Left lobe of liver (tissue), 2 donors: ENCODE measurements at places on chromosomes 7 and 10. TPM values are rescaled to one million over a fixed set of nuclear protein-coding genes. Genes with fewer than 3 reads are reported as not detected.

DNA sequence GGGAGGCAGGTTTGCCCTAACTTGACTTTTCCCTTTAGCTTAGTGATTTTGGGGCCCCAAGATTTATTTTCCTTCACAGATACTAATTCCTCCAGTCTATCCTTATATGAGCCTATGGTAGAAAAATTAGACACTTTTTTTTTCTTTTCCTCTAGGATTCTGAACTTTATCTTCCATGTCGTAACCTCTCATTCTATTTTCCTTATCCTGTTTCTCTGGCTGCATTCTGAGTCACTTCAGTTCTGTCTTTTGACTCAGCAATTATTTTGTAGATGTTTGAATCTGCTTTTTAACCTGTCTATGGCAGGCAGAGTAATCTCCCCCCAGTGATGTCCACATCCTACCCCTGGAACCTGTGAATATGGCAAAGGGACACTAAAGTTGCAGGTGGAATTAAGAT, 7.1 kb upstream of the NOD1 start:
- no peak for DNase-seq

DNA sequence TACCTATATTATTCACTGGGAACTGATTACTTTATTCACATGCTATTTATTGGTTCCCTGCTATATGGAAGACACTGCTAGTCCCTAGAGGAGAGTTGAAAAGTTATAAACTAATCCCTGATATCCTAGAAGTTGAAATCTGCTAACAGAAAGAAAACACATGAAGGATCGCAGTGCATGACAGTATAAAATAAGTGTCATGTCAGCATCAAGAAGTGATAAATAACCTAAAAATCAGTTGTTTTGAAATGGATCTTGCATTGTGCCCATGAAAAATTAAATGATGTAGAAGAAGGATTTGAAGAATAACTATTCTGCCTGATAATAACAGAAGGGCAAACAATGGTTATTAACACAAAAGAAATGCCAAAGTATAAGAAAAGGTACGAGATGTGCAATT, 293.3 kb upstream of the LRRN3 start:
- DNase-seq, result no peak

DNA sequence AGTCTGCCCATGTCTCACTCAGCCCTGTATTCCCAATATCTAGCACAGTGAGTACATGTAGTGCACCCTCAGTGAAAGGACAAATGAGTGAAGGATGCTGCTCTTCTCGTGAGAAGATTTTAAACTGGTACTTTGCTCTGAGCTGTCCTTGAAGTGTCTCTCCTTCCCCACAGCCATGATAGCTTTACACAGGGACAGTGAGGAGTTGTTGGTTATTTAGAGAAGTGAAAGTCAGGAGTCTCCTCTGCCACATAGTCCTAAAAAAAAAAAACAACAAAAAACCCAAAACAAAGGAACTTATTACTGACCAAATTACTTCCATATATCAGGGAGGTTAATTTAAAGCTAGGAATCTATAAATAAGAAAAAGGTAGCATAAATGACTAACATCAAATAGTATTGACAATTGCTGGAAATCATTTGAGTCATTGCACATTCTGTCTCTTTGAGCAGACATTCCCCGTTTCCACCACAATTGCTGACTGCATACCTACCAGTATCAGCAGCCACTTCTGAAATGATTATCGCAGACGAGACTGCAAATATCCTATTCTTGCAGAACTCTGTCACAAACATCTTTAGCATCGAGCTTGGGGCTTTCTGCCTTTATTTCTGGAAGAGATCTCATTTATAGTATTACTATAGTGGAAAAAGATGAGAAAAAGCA, 202.1 kb downstream of the PTEN start:
- no peak for DNase-seq

The MMD2 gene
- total RNA-seq, result not detected

- no peak for DNase-seq
Observed at GRCh38 chr10:11685787-11686218, 56.4 kb upstream of the ECHDC3 start.

DNA sequence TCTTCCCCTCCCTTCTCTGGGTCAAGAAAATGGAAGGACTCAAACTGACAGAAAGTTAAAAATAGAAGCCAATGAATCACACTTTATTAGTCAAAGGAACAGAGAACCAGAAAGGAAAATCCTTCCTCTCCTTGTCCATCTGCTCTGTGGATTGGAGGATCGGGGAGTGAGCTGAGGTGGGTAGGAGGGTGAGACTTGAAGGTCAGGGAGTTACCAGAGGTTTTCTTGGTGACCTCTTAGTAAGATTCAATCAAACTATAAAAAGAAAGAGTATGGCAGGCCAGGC, 12.2 kb downstream of the TLX1 start:
- no peak for DNase-seq

The EMX2 gene
- total RNA-seq, result not detected

GRCh38 chr10:121339114-121339513, 259.1 kb downstream of the FGFR2 start:
- no peak for DNase-seq

DNA sequence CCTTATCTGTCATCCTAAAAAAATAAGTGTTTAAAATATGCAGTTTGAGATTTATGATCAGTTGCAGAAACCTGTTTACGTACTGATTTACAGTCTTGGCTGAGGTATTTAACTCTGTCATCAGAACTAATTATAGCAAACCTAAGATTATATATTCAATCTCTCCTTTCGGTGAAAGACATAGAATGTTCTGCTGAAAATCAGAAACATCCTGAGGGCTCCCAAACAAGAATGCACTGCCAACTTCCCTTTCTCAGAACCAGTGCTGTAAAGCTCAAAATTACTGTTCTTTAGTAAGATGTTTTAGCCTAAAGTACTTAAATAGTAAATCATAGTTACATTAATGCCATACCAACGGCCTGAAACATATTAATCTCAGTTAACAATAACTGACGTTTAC, 34.3 kb downstream of the FAM204A start:
- no peak for DNase-seq

- no peak for DNase-seq
Observed at GRCh38 chr7:143321734-143322133, 5.8 kb downstream of the CLCN1 start.

DNA sequence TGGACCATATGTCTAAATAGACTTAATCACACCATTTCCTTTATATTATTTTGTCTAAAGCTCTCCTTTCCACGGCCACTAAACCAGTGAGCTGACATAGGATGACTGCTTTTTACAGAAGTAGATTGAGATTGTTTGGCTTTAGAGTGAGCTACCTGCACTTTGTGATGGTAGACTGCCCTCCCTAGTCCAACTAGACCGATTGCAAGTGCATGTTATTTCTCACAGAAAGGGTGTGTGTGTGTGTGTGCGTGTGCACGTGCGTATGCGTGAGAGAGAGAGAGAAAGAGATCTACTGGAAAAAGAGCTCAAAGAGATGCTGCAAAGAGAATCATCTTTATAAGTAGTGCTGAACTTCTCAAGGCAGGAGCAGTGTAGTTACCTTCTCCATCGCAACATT, 60.7 kb downstream of the VCL start:
- DNase-seq, result no peak

DNA sequence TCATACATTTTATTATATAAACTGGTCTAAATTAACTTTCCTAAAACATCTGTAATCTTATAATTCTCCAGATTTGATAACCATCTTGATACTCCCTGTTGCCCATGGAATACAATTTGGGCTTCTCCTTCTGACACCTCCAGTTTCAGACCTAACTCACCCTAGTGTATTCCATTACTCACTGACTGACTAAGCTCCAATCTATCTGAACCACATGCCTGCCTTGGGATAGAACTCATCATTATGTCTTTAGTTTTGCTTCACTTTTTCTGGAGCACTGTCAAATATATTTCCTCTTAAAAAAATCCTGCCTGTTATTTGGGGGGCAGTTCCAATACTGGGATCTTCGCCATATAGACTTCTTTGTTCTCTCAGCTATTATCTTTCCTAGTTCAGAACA, 4.9 kb upstream of the FOXP2 start:
- DNase-seq, result no peak

The OPN4 gene
- total RNA-seq, result not detected

The HYAL4 gene
- total RNA-seq, result not detected

GRCh38 chr7:120717166-120717565, 140.8 kb downstream of the TSPAN12 start:
- no peak for DNase-seq

The SPDYE8 gene
- not detected for total RNA-seq

DNA sequence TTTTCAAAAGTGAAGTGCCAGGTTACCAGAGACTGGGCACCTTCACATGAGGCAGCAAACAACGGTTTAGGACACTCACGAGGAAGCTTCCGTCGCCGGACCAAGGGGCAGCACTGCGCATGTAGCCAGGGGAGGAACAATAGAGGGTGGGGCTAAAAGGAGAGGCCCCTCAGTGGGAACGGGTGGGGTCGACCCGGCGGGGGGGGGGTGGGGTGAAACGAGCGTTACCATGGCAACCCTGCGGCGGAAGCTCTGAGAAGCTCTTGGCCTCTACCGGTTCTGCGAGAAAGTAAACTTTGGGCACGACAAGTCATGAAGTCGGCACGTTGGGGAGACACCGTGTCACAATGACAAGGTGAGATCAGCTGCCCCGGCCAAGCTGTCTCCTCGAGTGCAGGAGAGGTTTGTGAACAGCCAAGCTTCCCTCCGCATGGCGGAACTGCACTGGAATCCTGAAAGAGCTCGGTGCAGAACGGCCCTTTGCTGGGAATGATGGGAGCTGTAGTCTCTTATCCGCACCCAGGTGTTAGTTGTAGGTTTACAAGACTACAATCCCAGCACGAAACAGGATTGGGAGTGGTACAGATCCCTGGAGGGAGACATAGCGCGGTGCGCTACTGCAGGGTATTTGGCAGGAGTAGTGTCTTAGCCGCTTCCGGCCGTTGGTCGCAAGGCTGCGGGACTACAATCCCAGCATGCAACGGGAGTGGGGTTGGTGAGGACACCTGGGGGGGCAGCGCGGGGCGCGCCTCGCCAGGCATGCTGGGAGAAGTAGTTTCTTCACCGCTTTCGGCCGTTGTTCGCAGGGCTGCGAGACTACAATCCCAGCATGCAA, 72.8 kb upstream of the ZNF722 start:
- peak; percentile 96 for DNase-seq

- DNase-seq, result no peak
Observed at GRCh38 chr10:109866995-109867635, 56.2 kb downstream of the XPNPEP1 start.

The PON3 gene
- 256 TPM for total RNA-seq

The SPDYE11 gene
- total RNA-seq, result not detected

- no peak for DNase-seq
Observed at GRCh38 chr10:17850501-17850900, 41.4 kb downstream of the MRC1 start.

The ZCCHC24 gene
- 30.5 TPM for total RNA-seq

DNA sequence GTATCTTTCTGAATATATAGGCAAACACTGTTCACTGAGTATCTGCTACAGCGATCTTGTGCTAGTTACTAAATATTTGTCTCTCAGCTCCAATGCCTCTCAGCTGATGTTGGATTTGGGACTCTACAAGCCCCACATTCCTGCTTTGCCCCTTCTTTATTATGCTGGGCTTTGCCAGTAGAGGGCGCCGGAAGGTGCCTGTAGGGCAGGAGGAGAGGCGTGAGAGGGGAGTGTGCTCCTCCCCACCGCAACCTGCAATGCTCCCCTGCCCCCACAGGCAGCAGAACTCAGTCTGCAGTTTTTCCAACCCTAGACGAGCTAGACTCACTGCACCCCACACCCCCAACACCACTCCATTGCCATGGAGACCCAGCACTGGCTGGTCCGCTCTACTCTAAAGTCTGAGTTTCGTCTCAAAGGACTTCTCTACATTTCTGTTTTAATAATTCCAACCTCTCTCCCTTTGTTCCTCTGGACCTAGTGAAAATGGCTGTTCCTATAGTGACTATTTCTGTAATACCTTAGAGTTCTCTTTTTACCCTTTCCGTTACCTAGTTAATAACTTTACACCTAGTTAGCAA, 337.6 kb downstream of the CCSER2 start:
- no peak for DNase-seq

The MOGAT3 gene
- total RNA-seq, result 12.0 TPM

The VENTX gene
- 0.15 TPM for total RNA-seq

DNA sequence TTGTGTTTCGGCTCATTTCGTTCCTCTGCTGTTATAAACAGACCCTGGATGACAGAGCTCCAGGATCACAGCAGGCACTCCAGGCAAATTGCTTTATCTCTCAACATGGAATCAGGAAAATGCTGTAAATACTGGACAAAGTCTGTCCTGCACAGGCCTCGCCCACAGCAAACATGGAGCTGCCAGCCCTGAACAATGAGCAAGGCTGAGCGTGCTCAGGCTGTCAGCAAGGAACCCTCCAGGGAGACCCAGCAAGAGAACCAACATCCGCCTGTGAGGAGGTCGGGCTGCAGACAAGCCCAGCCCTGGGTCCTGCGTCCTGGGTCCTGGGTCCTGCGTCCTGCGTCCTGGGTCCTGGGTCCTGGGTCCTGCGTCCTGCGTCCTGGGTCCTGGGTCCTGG, 180.8 kb downstream of the PTPRN2 start:
- no peak for DNase-seq

- no peak for DNase-seq
Observed at GRCh38 chr7:136947347-136947746, 78.9 kb downstream of the CHRM2 start.

DNA sequence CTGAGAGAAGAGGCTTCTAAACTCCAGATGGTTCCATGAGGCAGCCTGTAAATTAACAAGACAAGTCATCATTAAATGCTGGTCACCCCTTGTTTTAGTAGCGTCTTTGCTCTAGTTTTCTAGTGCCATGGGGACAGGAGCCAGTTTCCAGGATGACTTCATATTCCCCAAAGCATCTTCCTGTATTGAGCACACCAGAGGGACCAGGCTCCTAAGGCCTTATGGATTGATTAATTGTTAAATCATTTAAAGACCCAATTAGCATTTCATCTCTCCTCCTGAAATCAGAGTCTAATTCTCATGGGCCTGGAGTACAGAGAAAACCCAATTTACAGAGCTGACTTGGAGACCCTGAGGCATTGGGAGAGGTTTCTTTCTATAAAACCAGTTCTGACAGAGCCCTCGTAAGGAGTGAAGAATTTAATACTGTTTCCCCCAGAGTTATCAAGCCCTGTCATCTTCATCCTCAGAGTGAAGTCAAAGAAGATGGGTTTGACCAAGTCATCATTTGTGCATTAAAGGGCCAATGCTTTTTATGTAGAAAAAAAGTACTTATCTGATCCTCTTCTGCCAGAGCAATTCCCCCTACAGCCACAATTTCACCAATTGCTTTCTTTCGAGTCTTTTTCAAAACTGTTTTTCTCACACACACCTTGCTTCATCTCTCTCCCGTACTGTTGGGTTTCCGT, 678.7 kb downstream of the SDK1 start:
- DNase-seq, result no peak

The CNTNAP2 gene
- 2.0 TPM for total RNA-seq

GRCh38 chr7:31027161-31027965, 24.7 kb upstream of the ADCYAP1R1 start:
- no peak for DNase-seq

DNA sequence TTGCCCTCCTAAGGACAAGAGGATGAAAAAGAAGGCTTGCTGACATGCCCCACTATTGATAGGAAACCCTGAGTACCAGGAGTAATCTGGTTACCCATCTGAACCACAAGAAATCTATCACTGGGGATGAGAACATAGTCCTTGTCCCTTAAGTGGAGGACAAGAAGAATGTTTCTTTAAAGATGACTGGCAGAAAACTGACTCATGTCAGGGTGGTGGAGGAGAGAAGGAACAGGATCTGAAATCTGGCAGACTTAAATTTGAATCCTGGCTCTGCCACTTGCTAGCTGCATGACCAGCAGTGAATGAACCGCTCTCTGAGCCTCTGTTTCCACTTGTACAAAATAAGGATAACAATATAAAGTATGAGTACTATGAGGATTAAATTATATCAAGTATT, 38.9 kb upstream of the XPNPEP1 start:
- DNase-seq, result no peak
